Astrocyte of the spinal cord (primary cell): ENCODE measurements at places on chromosomes 4 and X.
A peak's percentile ranks its signal among the peaks of the same experiment; 100 is the strongest.

DNA sequence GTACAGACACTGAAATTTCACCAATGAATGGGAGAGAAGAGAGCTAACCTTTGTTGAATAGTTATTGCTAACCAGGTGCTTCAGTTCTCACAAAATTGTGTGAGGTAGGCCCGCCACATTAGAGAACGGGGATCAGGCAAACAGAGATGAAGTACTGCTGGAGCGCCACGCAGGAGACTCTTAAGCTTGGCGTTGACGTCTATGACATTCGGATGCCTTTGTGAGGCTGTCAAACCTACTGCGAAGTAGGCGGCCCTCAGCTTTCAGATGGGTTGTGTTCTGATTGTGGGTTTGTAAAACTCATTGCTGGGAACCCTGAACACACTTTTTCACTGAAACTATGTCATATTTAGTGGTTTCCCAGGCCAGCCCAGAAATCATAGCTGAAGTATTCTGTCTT, 173.6 kb downstream of the CBR4 start:
- DNase-seq, result no peak

GRCh38 chr4:20126906-20127305, 124.8 kb upstream of the SLIT2 start:
- DNase-seq, result peak; percentile 23

GRCh38 chr4:173009129-173009823, 159.3 kb upstream of the GALNT7 start:
- DNase-seq, result peak; percentile 63

DNA sequence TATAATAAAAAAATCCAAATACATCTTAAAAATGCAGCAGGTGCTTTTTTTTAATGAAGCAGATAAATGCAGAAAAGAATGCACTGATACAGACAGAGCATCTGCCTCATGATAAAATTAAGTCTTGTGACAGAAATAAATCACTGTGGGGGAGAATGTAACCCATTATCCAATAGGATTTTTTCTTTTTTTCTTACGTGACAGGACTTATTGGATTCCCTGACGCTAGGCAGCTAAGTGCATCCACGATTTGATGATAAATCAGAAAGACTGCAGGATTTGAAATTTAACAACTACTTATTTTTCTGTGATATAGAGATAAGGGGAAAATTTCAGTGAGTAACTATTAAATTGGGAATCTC, 110.6 kb upstream of the PPARGC1A start:
- no peak for DNase-seq

DNA sequence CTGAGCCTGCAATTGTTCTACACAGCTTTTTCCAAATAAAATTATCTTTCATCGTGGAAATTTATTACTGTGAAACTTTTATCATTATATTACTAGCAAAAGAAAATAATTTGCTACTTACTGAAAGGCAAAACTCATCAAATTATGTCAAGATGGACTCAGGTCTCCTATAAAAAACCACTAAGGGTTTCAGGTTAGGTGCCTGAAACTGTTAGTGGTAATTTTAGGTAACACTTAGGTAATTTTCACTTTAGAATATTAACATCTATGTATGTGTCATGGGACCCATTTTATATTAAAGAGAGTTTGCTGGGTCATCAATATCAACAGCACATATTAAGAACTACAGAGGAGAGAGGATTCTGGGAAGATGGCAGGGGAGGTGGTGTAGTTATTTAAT, 651.5 kb downstream of the CENPC start:
- DNase-seq, result no peak

DNA sequence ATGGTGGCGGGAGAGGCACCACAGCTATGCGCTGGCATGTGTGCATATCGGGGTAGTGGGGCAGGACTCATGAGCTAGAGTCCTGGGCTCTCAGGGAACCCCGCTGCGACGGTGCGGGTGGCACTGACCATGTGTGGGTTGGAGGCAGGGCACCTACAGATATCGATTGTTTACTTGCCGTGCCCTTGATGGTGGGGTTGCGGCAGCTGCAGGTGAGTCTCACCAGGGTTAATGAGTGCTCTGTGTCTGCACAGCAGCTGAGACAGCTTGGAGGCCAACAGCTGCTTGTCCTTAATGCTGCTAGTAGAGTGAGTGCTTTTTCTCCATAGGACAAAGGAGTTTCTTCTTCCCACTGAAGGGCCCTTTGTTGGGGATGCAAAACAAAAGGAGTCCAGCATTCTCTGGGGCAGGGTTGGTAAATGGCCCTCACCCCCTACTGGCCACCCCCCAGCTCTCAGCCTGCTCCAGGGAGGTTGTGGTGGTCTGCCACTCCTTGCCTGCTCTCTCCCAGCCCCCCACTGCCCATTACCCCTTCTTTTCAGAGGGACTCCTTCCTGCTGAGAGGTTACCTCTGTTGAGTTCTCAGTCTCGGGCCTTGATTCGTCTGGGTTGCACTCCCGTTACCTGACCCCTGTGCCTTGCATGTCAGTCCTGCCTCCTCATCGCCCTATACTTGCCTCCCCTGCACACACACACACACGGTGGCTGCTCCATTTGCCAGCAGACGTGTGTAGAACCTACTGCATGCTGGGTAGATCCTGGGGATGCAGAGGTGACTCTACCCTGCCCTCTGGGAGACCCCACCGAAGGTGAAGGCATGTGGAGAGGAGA, 52.8 kb downstream of the TBC1D14 start:
- no peak for DNase-seq

- DNase-seq, result no peak
Measured at GRCh38 chrX:15888062-15888461, 33.4 kb upstream of the AP1S2 start.

DNA sequence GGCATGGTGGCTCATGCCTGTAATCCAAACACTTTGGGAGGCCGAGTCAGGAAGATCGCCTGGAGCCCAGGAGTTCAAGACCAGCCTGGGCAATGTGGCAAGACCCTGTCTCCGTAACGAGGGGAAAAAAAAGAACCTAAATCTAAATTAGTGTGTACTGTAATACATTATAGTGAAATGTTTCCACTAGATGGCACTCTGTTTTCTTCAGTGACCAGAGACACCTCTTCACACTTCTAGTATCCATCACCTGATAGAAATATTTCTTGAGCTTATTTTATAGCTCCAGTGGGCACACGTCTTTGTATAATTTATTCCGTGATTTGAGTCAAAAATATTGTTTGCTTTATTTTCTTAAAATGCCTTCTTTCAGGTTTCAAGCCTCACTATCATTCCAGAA, 600.9 kb upstream of the DIPK2B start:
- peak; percentile 49 for DNase-seq

DNA sequence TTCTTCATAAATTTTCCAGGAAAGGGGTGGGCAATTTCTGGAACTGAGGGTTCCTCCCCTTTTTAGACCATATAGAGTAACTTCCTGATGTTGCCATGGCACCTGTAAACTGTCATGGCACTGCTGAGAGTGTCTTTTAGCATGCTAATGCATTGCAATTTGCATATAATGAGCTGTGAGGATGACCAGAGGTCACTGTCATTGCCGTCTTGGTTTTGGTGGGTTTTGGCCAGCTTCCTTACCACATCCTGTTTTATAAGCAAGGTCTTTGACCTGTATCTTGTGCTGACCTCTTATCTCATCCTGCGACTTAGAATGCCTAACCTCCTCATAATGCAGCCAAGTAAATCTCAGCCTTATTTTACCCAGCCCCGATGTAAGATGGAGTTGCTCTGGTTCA, 577.8 kb downstream of the NLGN4X start:
- DNase-seq, result no peak

DNA sequence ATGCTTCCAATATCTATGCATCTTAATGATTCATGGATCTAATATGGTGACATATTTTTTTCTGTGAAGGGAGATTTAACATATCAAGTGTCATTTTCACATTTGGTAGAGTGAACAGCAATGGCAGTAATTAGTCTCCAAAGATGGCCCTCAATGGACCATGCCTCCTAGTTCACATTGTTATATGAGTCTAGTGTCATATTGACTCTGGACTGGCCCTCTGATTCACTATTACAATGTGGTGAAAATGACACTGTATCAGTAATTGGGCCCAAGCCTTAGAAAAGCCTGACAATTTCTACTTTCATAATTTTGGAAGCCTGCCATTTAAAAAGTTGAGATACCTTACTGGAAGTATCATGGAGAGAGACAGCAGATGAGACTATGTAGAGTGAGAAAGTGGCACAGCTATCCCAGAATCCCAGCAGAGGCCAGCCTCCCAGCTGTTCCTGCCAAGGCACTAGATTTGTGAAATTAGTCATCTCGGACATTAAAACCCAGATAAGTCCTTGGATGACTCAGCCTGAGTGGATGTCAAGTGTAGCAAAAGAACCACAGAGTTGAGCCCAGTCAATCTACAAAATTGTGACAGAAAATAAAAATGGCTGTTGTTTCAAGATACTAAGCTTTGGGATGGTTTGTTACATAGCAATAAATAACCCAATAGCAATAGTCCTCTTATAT, 68.4 kb downstream of the ARHGEF38 start:
- peak; percentile 88 for DNase-seq

DNA sequence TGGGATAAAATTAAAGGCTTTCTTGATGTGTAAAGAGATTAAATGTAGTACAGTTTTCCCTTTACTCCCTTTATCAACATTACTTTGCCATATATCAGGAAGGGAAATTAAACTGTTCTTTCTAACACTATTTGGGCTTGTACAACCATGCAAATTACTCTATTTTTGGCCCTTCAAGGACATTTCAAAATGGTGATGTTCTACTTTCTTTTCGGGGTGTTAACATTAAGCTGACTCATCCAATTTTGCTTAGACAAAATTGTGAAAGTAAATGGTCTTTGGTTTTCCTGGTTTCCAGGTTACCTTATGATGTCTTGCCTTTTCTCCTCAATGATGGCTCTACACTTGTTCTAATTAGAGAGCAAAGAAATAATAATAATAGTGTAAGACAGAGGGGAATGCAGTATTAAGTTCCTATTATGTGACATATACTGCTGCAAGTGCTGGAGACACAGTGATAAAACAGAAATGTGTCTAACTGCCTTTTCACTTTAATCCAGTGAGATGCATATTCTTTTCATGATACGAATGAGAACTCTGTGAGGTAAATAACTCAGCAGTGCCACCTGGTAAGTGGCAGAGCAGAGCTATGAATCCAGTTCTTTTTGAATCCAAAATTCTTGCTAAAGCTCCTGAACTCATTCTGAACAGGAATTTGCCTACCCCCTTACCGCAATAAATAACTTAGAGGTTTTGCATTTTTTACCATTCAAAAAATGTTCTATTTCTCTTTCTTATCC, 35.7 kb upstream of the PDE5A start:
- DNase-seq, result no peak

DNA sequence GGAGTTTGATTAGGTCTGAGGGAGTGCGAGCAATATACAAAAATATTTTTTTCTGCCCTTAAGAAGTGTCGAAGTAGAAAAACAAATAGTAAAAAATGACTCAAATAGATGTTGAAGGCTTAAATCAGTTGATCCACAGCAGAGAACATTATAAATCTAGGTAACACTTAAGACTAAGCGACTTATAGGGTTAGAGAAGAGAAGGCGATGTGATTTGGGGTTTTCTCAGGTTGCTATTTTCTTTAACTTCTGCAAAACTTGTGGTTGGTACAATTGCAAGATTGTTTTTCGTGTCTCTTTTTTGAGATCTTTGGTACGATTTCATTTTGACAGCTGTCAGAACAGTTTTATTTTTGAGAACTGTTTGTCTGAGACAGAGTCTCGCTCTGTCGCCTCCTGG, 1479.5 kb downstream of the PCDH7 start:
- DNase-seq, result no peak

GRCh38 chr4:6938647-6939271, 29.1 kb downstream of the TBC1D14 start:
- DNase-seq, result no peak

DNA sequence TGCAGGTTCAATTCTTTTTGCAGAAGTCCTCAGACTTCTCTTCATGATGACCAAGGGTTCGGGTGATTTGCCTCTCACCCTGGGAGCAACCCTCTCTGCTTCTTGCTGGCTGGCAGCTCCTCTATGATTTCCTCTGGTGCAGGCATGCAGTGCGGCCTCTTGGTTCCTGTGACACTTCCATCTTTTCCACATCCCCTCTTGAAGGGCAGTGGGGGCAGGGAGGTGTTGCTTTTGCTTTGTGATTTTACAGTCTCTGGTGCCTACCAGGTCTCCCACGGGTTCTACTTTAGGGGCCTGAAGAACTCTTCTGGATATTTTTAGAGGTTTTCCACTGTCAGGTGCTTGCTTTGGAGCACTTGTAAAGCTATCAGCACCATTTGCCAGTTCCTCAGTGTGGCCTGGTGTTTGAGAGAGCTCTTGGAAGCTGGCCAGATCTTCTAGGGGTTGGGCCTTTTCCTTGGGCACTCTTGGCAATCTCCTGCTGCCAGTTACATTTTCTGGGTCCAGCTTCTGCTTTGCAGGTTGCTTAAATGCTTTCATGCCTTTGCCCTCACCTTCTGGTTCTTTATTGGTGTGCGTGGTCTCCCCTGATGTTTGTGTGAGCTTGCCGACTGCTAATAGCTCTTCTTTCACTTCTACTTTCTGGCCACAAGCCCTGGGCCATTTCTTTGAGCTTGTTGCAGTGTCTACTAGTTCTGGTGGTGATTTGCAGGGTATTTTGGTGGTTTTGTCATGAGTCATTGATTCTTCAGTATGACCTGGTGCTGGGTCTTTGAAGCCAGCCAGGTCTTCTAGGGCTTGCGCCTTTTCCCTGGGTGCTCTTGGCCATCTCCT, 11.5 kb upstream of the CHST7 start:
- DNase-seq, result no peak

DNA sequence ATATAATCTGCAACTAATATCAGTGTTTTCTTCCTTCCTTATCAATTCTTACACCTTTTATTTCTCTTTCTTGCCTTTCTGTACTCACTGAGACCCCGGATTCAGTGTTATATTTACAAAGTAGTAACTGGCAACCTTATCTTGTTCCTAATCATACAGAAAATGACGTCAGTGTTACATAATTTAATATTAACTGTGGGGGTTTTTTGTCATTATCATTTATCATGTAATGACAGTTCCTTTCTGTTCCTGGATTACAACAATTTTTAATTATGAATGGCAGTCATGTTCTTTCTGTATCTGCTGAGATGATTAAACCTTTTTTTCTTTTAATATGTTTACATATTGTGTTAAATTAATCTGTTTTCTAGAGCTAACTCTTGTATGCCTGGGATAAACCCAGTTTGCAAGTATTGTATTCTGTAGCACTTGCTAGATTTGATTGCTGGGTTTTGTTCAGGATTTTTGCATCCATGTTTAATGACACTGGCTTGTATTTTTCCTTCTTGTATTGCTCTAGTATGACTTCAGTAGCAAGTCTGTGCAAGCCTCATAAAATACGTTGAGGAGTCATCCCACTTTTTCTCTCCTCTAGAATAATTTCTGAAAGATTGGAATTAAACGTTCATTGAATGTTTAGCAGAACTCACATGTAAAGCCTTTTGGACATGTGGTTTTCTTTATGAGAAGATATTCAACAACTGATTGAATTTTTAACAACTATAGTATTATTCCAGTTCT, 10.4 kb upstream of the HSPA4L start:
- no peak for DNase-seq

DNA sequence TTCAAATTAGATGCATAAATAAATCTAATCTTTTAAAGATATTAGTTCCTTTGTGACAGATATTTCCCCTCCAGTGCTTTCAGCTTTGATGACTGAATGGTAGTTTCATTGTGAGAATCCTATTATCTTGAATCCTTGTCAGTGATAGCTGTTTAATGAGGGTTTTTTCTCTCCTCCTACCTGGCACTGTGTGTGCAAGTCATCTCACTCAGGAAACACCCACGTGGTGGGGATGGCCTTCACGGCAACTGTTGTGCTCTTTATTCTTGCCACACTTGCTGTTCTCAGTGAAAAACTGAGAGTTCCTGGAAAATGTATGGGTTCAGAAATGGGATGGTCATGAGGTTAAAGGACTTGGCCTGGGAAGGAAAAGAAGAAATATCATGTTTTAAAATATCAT, 129.9 kb downstream of the SPRY1 start:
- DNase-seq, result no peak

GRCh38 chrX:130120746-130121504, 10.6 kb upstream of the ELF4 start:
- peak; percentile 71 for DNase-seq
